ENCODE measurements at places on chromosomes 12 and 14.
A peak's percentile ranks its signal among the peaks of the same experiment; 100 is the strongest.

GRCh38 chr12:58463051-58463450 lies 457.3 kb downstream of the LRIG3 start:
- no peak for DNase-seq

DNA sequence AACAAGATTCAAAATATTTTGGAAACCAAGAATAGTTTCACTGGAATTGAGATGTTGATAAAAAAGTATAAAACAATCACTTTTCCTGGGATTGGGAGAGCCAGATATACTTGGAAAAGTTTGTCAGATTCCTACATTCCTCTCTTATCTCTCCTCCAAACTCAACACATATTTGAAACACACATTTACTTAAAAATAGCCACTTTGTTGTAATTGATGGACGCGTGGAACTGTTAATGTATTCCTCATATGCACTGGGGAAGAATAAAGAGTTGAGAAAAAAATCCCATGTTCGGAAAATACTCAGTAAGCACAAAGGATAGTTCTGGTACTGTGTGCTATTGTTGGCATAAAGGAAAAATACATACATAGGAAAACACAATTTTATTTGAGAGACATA lies 195.6 kb upstream of the FLRT2 start:
- DNase-seq = no peak

DNA sequence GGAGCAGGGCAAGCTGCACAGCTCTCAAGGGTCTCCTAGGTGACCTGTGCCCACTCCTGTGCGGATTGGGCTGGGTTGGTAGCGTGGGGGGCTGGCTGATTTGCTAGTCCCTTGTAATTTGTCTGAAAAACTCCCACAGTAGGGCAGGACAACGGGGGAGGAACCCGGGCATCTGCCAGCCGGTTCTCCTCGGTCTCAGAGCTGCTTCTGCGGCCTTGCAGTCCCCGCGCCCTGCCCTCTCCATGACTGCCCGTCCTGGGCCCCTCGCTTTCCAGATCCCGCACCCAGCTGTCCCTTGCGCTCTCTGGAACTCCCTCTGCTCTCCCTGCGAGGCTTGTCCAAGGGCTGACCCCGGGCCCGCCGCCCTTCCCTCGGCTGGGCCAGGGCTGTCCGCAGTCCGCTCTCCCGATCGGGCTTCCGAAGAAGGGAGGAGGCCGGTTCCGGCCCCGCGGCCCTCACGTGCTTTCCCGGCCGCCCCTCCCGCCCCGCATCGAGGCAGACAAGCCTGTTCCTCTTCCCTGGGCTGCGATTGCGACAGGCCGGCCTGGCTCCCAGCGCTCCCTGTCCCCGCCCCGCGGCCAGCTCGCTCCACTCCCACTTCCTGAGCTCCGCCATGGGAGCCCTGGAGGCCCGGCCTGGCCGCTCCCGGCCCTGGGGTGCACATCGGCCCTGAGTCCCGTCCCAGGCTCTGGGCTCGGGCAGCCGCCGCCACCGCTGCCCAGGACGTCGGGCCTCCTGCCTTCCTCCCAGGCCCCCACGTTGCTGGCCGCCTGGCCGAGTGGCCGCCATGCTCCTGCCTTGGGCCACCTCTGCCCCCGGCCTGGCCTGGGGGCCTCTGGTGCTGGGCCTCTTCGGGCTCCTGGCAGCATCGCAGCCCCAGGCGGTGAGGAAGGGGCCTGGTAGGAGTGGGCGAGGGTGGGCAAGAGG lies at the start of gene LTBR:
Gene LTBR, plus strand, starts transcription at position 591 of the 927 bp plus-strand sequence. Its CDS starts 197 bp downstream, at position 788.
- no peak for DNase-seq

DNA sequence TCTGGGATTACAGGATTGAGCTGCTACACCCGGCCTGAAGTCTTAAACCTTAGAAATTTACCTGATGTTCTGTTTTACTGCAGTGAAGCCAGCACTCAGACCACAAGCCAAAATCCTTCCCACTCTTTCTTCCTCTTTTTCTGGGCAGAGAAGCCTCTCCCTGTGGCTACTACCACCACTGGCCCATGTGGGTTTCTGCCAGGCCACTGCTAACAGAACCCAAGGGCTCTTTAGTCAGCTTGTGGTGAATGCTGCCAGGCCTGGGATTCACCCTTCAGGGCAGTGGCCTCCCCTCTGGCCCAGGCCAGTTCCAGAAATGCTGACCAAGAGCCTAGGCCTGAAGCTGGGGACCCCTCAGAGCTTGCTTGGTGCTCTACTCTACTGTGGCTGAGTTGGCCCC lies 35.3 kb downstream of the GAS2L3 start:
- no peak for DNase-seq

GRCh38 chr14:91418387-91419043 lies 895 bp upstream of the CCDC88C start:
- DNase-seq = peak; percentile 49

DNA sequence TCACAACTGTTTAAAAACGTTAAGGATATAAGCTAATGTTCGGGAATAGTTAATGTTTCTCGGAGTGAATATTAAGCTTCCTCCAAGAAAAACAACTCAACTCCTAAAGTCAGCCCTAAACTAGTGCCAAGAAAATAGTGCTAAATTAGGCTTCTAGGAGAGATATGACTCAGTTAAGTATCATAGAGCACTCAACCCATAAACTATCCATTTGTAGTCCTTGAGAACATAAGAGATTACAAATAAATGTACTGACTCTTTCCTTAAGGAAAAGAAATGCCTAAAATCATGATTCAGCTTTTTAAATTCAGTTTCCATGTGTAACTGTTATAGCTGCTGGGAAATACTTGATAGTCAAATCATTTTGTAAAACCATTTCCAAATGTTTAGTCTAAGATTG lies 117.1 kb downstream of the HMGA2 start:
- DNase-seq = no peak

DNA sequence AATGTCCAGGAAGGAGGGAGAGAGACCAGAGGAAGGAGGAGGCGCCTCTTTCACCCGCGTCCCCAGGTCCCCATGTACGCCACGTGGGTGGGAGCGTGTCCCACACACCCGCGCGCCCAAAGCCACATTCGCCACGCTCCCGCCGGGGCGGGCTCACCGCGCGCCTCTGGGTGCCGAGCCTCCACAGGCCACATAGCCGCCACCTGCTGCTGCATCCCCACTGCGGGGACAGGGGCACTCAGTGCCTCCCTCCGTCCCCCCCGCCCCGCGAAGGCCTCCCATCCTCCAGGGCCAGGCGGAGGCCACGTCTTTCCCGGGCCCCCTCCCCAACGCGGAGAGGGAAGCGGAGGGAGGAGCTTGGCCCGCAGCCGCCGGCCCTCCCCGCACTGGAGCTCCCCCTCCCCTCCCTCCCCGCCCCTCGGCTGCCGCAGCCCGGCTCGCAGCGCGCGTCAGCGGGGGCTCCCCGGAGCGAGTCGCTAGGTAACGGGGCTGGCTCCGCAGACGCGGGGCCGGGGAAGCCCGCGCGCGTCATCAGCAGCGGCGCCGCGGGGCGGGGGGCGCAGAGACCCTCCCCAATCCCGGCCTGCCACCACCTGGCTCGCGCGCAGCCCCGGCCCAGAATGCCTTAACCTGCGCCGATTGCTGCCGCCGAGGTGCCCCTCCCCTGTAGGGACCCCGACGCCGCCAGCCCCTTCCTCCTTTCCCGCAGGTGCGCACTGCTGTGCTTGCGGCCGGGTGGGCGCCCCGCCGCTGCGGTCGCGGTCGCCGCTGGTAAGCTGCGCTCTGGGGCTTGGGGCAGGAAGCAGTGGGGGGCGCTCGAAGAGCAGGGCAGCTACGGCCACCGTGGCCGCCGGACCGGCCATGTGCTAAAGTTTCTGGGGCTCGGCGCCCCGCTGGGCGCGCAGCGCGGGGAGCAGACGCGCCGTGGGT lies 536 bp upstream of the TUNAR start:
- no peak for DNase-seq

DNA sequence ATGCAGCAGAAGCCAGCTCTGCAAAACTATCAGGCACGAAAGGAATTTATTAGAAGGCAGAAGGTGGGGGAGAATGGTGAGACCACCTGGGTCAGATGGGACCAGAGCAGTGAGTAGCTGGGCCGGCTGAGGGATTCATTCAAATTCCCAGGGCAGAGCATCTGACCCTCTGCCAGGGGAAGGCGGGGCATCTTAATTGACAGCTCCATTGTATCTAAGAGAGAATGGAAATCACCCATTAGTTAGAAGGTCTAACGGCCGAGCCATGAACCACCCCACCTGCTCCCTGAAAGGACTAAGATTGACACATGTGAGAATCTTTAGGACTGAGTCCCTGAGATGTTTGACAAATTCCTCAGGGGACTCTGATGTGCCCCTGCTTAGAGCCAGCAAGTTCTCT lies 83.7 kb downstream of the PHETA1 start:
- DNase-seq = no peak

DNA sequence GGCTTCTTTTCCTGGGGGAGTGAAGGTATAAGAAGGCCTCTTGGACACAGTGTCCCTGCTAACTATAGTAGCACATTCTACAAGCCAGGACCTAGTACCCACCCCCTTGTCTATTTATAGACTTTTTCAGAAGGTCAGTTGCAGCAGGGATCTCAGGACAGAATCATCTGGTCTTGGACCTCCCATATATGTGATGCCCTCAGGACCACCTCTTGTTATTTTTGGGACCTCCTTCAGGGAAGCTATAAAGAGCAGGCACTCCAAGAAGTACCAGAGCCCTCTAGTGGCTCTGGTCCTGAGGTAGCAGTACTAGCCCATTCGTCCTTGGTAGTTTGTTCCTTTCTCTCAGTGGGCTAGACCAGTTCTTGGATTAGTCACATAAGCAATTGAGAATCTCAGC lies 4.3 kb downstream of the COQ10A start:
- DNase-seq = no peak

GRCh38 chr12:120668868-120669840 lies 17.8 kb upstream of the MLEC start:
- no peak for DNase-seq

DNA sequence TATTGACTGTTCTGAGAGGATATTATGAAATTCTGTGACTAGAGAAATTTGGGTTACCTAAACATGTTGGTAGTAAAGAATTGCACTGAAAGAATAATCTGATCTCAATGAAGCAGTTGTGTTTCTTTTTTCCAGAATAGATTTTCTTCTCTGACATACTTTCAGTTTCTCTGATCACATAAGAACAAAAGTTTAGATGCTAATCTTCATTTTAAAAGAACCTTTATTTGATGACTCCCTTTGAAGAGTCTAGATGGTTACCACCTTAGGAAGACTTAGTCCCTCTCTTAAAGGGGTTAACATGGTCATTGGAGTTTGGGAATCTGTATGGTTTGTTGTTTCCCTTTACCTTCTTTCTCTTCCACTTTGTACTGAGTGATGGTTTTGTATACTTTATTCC lies 58.6 kb downstream of the MON2 start:
- DNase-seq = no peak

DNA sequence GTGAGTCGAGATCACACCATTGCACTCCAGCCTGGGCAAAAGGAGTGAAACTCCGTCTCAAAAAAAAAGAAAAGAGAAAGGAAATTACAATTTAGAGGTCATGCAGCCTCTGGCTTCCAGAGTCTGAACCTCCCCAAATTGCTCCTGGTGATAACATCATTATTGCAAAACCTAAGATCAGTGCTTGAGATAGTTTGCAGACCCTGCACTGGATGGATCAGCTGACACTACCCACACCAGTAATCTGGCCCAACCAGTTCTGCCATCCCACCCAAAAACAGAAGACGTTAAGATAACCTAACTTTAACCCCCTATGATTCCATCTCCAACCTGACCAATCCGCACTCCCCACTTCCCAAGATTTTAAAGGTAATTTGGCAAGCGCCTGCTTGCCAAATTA lies 353.7 kb upstream of the DIO2 start:
- DNase-seq = no peak

GRCh38 chr14:75884198-75884611 lies 97.6 kb downstream of the TGFB3 start:
- DNase-seq = no peak

- DNase-seq = no peak
Observed at GRCh38 chr12:48811437-48812090, 6.7 kb upstream of the CACNB3 start.

GRCh38 chr14:74974364-74975058 lies 19.1 kb upstream of the PGF start:
- no peak for DNase-seq

DNA sequence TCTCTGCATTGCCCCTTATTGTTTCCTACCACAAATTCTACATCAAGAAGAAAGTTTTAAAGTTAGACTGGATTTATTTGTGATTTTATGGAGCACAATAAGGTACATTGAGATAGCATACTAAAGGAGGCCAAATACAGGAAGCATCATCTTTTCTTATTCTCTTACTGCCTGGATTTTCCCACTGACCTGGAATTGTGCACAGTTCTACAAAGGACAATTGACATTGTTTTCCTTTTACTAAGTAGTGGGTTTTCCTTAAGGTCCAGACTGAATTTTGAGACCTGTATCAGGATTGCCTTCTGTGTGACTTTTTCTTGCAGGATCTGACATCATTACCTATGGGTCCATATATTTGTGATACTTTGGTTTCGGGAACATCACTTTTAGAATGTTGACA lies 18.8 kb upstream of the ZNF140 start:
- no peak for DNase-seq

- no peak for DNase-seq
Observed at GRCh38 chr14:51185754-51186153, 54.3 kb upstream of the TMX1 start.

GRCh38 chr12:4900327-4900726 lies 9.4 kb upstream of the KCNA1 start:
- no peak for DNase-seq

GRCh38 chr12:68420225-68421010 lies 88.3 kb upstream of the MDM1 start:
- DNase-seq = no peak

- no peak for DNase-seq
Observed at GRCh38 chr12:22458298-22458937, 85.9 kb downstream of the C2CD5 start.

DNA sequence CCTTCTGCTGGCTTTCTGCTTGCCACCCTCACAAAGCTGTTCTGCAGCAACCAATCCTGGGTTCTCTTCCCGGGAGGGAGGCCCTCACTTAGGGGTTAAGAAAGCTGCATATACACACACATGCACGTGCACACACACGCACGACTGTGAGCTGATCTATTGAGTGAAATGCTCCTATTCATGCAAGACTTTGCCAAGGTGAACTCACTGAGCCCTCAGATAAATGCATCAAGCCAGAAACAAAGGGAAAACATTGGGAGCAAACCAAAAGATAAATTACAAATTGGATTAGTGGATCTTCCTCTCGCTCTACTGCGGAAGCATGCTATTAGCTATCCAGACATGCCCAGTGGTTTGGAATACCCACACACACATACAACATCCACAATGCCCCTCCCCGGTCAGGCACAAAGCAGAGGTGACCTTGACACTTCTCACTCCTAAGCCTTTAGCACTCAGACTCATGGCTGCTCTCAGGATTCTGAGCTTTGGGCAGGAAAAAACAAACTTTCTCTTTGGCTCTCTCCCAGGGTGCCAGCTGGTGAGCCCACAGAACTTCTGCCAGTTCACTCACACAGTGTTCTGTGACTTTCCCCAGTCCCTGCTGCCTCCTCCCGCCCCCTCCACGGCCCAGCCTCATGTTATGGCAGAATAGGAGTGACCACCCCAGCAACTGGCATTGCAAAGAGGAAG lies 320.0 kb downstream of the DPF3 start:
- DNase-seq = no peak

- no peak for DNase-seq
Observed at GRCh38 chr14:103247169-103247606, 86.8 kb upstream of the EIF5 start.

GRCh38 chr12:29682088-29682487 lies 101.7 kb downstream of the TMTC1 start:
- DNase-seq = no peak
